ENCODE measurements at places on chromosomes 7 and 10.

DNA sequence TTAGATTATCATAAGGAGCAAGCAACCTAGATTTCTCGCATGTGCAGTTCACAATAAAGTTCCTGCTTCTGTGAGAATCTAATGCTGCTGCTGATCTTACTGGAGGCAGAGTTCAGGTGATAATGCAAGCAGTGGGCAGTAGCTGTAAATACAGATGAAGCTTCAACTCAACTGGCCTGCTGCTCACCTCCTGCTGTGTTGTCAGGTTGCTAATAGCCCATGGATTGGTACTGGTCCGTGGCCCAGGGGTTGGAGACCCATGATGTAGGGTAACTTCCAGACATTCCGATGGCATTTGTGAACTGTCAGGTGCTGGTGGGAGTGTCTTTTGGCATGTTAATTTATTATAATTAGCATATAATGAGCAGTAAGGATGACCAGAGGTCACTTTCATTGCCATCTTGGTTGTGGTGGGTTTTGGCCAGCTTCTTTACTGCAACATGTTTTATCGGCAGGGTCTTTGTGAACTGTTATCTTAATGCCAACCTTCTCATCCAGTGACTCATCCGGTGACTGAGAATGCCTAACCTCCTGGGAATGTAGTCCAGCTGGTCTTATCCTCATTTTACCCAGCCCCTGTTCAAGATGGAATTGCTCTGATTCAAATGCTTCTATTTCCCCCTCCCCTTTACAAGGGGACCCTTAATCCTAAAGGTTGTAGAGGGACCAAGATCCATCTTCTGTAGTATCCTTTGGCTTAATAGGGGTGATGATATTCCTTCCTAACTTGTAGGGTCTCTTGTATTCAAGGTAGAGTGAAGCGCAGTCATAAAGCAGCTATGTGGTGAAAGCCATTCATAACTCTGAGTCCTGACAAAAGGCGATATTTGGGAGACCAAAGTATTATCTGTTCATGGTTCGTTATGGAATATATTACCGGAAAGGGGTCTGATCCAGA lies 165.8 kb downstream of the CCSER2 start:
- peak; percentile 85 for DNase-seq

GRCh38 chr10:60048091-60048501 lies 141.7 kb upstream of the CCDC6 start:
- DNase-seq, result peak; percentile 67

- no peak for DNase-seq
Measured at GRCh38 chr10:88392222-88392621, 190.9 kb downstream of the RNLS start.

- DNase-seq, result peak; percentile 83
Measured at GRCh38 chr10:102227050-102227449, 951 bp downstream of the ELOVL3 start.

DNA sequence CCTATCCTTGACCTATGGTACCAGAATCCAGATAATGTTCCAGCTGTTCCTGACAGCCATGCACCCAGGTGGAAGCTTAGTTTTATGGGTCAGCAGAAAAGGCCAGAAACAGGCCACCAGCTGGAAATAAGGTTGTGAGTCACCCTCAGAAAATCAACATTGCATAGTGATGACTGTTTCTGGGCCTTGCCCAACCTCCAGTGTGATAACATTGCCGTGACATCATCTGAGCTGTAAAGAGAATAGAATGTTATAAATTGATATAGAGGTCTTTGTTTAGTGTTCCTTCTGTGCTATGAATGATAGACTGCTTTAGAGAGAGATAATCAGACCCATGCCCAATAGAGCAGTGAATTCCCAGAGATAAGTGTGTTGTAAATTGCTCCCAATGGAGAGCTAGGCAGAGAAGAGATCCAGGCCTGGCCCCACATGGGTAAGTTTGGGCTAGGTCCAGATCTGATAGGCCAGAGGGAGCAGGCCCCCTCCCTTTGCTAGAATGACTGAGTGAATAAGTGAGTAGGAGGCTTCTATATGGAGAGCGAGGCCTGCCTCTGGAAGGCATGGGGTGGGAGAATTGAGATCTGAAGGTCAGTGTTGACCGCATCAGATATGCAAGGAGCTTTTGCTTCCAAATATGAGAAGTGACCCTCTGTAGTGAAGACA lies 14.2 kb upstream of the HPS1 start:
- peak; percentile 93 for DNase-seq

GRCh38 chr10:76399226-76399625 lies 967.8 kb downstream of the LRMDA start:
- DNase-seq, result no peak

Measured in NCI-H226 (cell line).